ENCODE measurements at places on chromosomes 1 and 21. TPM values are rescaled to one million over a fixed set of nuclear protein-coding genes. Genes with fewer than 3 reads are reported as not detected.

OR14K1 gene
- total RNA-seq, result 0.11 TPM

NPR1 gene
- total RNA-seq, result 32.7 TPM

COL6A2 gene
- total RNA-seq, result 39.7 TPM

IVL gene
- total RNA-seq, result not detected

OVAAL gene
- total RNA-seq, result not detected

TEX38 gene
- total RNA-seq, result not detected

TIE1 gene
- total RNA-seq, result 962 TPM

HES3 gene
- total RNA-seq, result not detected

FCGR3A gene
- total RNA-seq, result not detected
